Activated naive CD4-positive, alpha-beta T cell treated with anti-CD3 and anti-CD28 coated beads for 36 hours (primary cell): ENCODE measurements at places on chromosomes 1 and 21. TPM values are rescaled to one million over a fixed set of nuclear protein-coding genes. Genes with fewer than 3 reads are reported as not detected.

GRCh38 chr1:30406996-30407864 is 316.2 kb downstream of the MATN1 start:
- no peak for DNase-seq

DNA sequence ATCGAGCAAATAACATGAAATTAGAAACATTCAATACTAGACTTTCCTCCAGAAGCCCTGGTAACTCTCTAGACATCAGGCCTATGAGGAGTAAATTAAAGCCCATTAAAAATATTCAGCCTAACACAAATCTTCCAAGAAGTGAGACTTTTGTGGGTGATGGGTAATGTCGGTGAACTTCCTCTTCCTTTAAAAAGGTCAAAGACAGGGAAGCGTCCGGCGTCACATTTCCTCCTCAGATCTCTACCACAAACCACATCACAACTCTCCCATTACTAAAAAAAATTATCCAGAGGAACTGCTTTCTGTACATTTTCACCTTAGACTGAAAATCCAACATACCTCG is 1.4 kb downstream of the EIF4G3 start:
- DNase-seq = peak; percentile 69

PSRC1 gene
- 21.5 TPM for total RNA-seq

GRCh38 chr1:19068639-19069276 is 112.3 kb upstream of the IFFO2 start:
- DNase-seq = no peak

ANKRD35 gene
- total RNA-seq = 0.19 TPM
